Fibroblast of lung (primary cell): ENCODE measurements at places on chromosomes 16 and 17. TPM values are rescaled to one million over a fixed set of nuclear protein-coding genes. Genes with fewer than 3 reads are reported as not detected.

The CBLN1 gene
- not detected in 2 replicates for total RNA-seq

The ZPBP2 gene
- total RNA-seq: not detected in 2 replicates

DNA sequence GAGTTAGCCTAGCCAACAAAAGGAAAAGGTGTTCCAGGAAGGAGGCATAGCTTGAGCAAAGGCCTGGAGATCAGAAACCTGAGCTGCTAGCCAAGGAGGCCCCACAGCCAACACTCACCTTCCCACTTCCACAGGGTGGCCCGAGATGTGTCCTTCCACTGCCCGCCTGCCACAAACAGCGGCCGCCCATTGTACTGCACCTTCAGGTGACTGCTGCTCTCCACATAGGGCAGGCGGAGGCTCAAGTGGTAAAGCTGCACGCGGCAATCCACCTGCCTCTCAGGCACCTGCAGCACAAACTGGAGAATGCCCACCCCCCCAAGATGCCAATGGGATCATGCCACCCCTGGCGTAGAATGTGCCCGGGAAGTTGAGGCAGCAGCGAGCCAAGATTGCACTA lies 111.5 kb downstream of the RMI2 start:
- no peak overlapping the region for H3K4me3 ChIP-seq
- no peak for DNase-seq
- H3K4me1 ChIP-seq: no peaks in the 10 kb centered on the region
- peaks cover 2% of the 10 kb centered on the region for H3K27me3 ChIP-seq
- no peaks in the 10 kb centered on the region for H3K36me3 ChIP-seq

DNA sequence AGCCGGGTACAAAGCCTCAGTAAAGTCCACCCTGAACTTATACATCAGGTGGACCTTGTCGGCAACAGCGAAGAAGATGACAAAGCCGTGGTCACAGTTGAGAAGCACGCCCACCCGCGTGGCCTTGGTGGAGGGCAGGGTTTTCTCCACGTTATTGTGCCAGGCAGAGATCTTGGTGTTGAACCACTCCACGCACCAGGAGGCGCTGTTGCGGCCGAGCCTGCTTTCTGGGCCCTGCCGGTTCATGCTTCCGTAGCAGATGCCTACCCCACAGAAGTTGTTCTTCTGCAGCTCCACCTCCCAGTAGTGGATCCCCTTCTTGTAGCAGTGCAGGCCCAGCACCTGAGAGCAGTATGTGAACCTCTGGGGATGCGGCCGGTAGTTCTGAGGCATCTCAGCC lies 22.1 kb downstream of the TRIM25 start:
- H3K36me3 ChIP-seq: peaks cover 30% of the 10 kb centered on the region
- no peak overlapping the region for H3K27ac ChIP-seq
- H3K4me1 ChIP-seq: no peaks in the 10 kb centered on the region
- H3K27me3 ChIP-seq: no peaks in the 10 kb centered on the region
- no peak overlapping the region for H3K4me3 ChIP-seq

DNA sequence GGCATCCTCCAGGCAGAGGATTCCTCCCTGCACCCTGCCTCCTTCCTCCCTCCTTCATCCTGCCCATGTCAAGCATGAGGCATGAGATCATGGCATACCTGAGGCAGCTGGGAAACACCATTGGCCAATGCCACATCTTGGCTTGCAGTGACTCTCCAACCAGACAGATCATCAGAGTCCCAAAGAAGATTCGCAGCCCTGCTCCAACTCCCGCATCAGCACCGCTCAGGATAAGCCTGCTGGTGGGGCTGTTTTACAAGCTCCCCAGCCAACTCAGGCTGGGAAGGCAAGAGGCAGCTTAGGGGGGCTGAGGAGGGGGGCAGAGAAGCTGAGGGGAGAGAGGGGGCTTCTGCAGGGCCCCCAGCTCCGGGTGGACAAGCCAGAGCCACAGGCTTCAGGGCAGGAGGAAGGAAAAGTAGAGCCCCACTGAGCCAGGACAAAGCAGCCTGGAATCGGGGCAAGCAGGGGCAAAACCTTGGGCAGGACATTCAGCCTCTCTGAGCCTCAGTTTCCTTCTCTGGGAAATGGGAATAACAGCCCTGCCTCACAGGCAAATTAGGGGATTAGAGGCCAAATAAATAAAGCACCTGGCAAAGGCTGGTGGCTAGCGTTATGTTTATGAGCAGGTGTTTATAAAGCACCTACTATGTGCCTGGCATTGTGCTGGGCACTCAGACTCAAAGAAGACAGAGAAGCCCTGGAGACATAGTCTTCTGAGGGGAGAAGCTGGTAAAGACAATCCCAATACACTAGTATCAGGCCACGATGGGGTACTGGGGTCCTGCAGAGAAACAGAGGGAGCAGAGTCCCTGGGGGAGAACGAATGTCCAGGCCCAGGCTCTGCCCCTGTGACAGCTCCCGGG lies 88.1 kb downstream of the GOSR1 start:
- no peak for DNase-seq
- H3K27me3 ChIP-seq: peaks cover 10% of the 10 kb centered on the region
- no peaks in the 10 kb centered on the region for H3K36me3 ChIP-seq
- no peak overlapping the region for H3K4me3 ChIP-seq
- H3K4me1 ChIP-seq: no peaks in the 10 kb centered on the region
- H3K27ac ChIP-seq: no peak overlapping the region

GRCh38 chr16:72029567-72030271 lies 21.2 kb downstream of the DHODH start:
- H3K27me3 ChIP-seq: no peaks in the 10 kb centered on the region
- DNase-seq: no peak
- H3K36me3 ChIP-seq: no peaks in the 10 kb centered on the region
- H3K4me3 ChIP-seq: no peak overlapping the region
- H3K27ac ChIP-seq: no peak overlapping the region

GRCh38 chr16:1282324-1282973 lies 26.6 kb downstream of the TPSD1 start:
- no peak overlapping the region for H3K27ac ChIP-seq
- peaks cover 5% of the 10 kb centered on the region for H3K27me3 ChIP-seq
- no peaks in the 10 kb centered on the region for H3K4me1 ChIP-seq
- H3K4me3 ChIP-seq: no peak overlapping the region
- H3K36me3 ChIP-seq: no peaks in the 10 kb centered on the region
- no peak for DNase-seq

GRCh38 chr17:59287891-59288290 lies 43.6 kb upstream of the YPEL2 start:
- H3K27ac ChIP-seq: no peak overlapping the region
- H3K27me3 ChIP-seq: no peaks in the 10 kb centered on the region
- H3K4me1 ChIP-seq: no peaks in the 10 kb centered on the region
- no peak for DNase-seq

- H3K27me3 ChIP-seq: peaks cover 22% of the 10 kb centered on the region
- no peak overlapping the region for H3K27ac ChIP-seq
- DNase-seq: no peak
- no peak overlapping the region for H3K4me3 ChIP-seq
- peaks cover 5% of the 10 kb centered on the region for H3K4me1 ChIP-seq
- no peaks in the 10 kb centered on the region for H3K36me3 ChIP-seq
Measured at GRCh38 chr17:81647640-81648012, 8.7 kb downstream of the PDE6G start.
